ENCODE measurements at places on chromosomes 11 and 22.

- DNase-seq = no peak
These were observed 77.5 kb upstream of the VPREB1 start for GRCh38 chr22:22166941-22167713.

- no peak for DNase-seq
These were observed 107.8 kb downstream of the KIRREL3 start for GRCh38 chr11:126892756-126893155.

- DNase-seq = no peak
These were observed 10.4 kb upstream of the OR4P4 start for GRCh38 chr11:55624531-55624930.

DNA sequence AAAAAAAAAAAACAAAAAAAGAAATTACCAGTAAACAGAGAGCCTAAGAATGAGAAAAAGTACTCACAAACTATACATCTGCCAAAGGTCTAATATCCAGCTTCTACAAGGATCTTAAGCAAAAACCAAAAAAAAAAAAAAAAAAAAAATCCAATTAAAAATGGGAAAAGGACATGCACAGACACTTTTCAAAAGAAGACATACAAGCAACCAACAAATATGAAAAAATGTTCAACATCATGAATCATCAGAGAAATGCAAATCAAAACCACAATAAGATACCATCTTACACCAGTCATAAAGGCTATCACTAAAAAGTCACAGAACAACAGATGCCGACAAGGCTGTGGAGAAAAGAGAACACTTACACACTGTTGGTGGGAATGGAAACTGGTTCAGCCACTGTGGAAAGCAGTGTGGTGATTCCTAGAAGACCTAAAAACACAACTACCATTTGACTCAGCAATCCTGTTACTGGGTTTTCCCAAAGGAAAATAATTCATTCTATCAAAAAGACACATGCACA, 18.3 kb downstream of the MS4A6A start:
- DNase-seq = no peak

DNA sequence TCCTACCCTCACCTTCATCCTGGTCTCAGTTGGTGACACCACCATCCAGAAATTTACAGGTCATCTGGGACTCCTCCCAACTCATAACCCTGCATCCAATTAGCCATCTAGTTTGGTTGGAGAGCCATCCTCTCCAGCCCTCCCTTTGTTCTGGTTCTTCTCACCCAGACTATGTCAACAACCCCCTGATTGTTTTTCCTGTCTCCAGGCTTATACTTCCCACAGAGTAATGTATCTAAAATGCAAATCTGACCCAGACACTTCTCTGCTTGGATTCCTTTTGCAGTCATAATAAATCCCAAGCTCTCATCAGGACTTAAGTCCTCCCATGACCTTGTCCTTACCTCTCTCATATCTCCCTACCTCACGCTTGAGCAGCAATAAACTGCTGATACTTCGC, 3.0 kb downstream of the TTC12 start:
- DNase-seq = no peak

GRCh38 chr22:38490475-38490874, 15.6 kb downstream of the DDX17 start:
- DNase-seq = no peak

DNA sequence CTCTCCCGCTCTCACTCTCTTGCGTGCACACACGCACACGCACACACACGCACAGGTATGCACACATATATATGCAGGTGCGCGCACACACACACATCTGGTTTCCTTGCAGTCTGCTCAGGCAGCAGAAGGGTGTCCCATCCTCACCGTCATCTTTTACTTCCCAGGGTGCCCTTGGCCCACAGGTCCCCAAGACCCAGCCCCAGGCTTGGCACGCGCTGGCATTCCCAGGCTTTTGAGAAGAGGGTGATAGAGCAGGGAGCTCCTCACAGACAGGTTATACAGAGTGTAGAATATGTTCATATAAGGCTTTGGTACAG, 52.0 kb upstream of the SPATA19 start:
- no peak for DNase-seq

DNA sequence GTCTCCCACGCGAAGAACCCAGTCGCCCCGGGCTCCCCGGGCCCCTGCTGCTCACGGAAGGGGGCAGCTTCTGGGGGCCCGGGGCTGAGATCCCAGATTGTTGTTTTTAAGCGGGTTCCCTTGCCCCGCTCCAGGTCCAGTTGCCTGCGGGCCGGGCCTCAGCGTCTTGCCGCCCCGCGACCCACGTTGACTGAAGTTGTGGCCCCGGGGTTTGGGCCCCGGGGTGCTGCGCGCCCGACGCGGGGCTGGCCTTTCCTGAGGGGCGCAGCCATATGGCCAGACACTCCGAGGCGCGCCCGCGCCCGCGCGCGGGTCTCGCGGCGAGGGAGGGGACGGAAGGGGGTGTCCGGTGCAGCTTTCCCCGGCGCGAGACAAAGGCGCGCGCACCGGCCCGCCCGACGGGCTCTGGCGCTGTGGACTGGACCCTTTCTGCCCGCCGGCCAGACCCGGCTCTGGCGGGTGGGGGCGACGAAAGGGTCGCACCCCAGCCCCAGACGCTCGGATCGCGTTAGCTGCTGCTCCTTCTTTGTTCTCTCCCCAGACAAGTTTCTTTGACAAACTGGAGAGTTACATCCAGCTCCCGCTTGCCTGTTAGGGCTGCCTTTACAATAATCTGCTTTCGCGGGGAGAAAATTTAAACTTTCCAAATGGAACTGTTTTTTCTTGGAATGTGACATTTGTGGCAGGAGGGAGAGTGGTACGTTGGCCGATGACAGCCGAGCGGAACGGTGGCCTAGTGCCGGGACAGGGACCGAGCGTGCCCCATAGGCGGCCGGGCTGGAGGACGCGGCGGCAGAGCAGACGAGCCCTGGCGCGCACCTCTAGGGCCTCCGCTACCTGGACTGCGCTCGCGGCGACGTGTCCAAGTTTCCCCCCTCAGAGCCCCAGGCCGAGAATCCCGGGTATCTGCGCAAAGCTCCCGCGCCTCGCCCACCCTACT, 716 bp downstream of the AMOTL1 start:
- no peak for DNase-seq

All from CD4-positive, alpha-beta T cell treated with Interleukin-4 for 1 hour (primary cell).